Suppressor macrophage treated with lipopolysaccharide for 1 hour (primary cell): ENCODE measurements at places on chromosomes 5 and 9.

- peak; percentile 32 for DNase-seq
Measured at GRCh38 chr5:55865831-55866230, 14.7 kb downstream of the IL31RA start.

DNA sequence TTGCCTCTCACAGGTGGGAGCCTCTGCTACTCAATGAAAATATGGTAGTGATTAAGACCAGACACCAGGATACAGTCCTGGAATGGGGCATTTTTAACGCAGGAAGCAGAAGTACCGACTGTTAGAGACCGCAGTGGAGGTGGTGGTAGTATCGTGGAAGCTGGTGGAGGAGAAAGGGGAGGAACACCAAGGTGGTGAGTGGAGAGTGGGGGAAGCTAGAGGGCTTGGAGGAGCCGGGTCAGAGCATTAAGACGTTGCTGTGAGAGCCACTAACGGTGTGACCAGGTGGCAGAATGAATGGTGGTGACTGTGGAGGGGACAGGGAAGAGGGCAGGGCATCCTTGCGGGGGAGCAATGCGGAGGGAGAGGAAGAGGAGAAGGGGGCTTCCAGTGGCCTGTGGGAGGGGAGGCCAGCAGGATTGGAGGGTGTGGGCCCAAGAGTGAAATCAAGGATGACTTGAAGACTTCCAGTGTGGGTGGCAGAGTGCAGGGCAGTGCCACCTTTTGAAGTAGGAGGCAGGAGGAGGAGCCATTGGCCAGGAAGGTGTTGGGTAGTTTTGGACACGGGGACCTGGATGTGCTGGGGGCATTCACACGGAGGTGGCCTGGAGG lies 1.6 kb upstream of the UBAC1 start:
- no peak for DNase-seq

GRCh38 chr9:91208419-91208745 lies 153.3 kb downstream of the AUH start:
- DNase-seq: no peak

DNA sequence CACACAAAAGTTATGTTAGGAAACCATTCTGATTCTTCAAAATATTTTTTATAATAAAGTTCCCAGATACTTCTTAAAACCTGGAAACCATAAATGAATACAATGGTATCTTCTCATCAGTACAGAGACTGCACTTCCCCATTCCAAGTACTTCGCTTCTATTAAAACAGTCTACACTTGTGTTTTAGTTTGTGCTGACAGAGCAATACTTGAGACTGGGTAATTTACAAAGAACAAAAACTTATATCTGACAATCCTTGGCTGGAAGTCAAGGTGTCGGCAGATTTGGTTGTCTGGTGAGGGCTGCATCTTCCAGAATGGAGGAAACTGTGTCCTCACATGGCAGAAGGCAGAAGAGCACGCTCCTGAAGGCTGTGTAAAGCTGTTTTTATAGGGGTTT lies 70.1 kb downstream of the RFX3 start:
- DNase-seq: no peak

DNA sequence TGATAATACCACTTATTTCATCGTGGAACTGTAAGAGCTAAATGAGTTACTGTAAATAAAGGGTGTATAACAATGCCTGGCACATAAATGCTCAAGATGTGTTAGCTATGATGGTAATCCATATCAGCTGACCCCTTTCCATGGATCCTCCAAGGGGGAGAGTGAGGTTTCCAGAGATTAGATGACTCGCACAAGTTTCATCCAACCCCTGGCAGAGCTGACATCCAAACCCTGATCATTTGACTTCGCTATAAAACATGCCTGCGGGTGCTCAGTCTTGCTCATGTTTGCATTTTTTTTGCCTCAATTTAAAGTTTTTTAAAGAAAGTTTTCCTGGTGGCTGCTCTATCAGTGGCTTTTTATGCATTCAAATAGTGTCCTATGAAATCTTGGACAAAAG lies 145.7 kb upstream of the SMIM23 start:
- no peak for DNase-seq

- peak; percentile 15 for DNase-seq
Measured at GRCh38 chr5:127959152-127959764, 124.3 kb upstream of the SLC12A2 start.

- DNase-seq: no peak
Measured at GRCh38 chr5:111719773-111720172, 37.2 kb downstream of the NREP start.

GRCh38 chr9:124255222-124255621 lies 2.5 kb upstream of the NEK6 start:
- DNase-seq: no peak

- no peak for DNase-seq
Measured at GRCh38 chr9:85151162-85151561, 481.6 kb downstream of the NTRK2 start.

GRCh38 chr5:73442231-73442811 lies 6.3 kb downstream of the FOXD1 start:
- no peak for DNase-seq

DNA sequence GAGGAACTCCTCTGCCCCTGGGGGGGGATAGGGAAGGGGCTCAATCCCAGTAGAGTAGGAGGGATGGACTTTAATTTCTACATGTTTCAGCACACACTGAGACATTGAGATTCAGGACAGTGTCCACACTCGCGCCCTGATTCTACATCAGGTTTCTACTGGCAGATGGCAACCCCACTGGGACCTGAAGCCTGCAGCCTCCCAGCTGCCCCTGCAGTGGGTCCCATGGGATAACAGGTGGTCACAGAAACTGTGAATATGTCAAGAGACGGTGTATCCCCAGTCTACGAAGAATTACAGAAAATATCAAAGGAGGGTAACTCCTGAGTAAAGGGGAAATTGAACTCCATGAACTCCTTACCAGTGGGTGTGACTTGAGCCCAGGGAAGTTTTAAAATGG lies 2.4 kb upstream of the TERT start:
- DNase-seq: no peak

- no peak for DNase-seq
Measured at GRCh38 chr9:71131145-71131544, 9.7 kb upstream of the TRPM3 start.

DNA sequence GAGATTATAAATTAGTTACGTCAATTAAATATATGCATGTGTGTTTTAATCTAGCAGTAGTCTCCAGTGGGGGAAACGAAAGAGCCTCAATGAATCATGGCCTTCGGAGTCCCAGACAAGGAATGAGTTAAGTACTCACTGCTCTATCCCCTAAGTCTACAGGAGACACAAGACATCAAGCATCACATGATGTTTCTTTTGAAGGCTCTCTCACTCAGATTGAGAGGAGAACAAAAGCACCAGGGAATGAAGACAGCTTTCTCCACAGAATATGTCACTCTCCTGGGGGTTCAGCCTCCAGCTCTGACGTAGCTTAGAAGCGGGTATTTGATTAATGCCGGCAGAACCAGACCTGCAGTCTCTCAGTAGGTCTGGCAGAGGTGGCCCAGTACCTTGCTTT lies 381.4 kb downstream of the ACTL7B start:
- no peak for DNase-seq

GRCh38 chr5:32057187-32058096 lies 116.7 kb downstream of the GOLPH3 start:
- DNase-seq: peak; percentile 17

DNA sequence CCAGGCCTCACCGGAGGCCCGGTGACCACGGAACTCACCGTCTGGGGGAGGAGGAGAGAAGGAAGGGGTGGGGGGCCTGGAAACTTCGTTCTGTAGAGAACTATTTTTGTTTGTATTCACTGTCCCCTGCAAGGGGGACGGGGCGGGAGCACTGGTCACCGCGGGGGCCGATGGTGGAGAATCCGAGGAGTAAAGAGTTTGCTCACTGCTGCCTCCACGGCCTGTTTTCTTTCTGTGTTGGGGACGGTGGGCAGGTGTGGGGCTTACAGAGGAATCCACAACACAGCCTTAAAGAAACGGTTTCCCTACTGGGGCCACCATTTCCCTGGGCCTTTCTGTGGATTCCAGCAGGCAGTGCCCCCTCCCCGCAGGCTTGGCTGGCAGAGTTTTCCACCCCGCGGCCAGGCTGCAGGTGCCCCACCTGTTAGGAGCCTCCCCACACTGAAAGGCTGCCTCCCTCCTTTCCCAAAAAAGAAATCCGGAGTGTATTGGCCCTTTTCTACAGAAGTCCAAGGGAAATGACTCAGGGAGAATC lies 80.8 kb downstream of the NTNG2 start:
- DNase-seq: peak; percentile 51

GRCh38 chr5:96714951-96715451 lies 52.8 kb downstream of the CAST start:
- peak; percentile 49 for DNase-seq
